ENCODE measurements at places on chromosomes 3 and 15.

- peak; percentile 90 for DNase-seq
These were observed 12.7 kb upstream of the OXSR1 start for GRCh38 chr3:38152609-38153008.

GRCh38 chr15:55168350-55168974 lies 28.3 kb downstream of the RSL24D1 start:
- DNase-seq: peak; percentile 75

DNA sequence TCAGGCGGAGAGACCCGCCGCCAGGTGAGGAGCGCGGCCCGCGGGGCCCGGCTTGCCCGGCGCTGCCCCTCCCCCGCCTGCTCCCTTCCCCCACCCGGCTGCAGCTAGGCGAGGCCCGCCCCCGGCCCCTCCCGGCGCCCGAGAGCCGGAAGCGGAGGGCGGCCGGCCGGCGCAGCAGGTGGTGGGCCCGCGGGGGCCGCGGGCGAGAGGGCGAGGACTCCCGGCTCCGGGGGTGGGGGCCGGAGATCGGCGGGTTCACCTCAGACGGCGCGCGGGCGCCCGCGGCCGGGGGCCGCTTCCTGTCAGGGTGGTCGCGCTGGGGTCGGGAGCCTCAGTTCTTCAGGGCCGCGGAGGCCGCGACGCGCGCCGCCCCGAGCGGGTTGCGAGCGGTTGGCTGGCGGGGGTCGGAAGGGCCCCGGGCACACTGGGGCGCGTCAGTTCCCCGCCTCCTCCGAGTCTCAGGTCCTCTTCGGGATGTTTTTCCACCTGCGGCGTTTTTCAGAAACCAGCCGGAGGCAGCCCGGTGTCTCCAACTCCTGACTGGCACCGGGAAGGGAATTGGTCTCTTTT lies 395 bp downstream of the ZFAND6 start:
- DNase-seq: peak; percentile 80

GRCh38 chr3:64921281-64922065 lies 233.7 kb upstream of the ADAMTS9 start:
- no peak for DNase-seq

DNA sequence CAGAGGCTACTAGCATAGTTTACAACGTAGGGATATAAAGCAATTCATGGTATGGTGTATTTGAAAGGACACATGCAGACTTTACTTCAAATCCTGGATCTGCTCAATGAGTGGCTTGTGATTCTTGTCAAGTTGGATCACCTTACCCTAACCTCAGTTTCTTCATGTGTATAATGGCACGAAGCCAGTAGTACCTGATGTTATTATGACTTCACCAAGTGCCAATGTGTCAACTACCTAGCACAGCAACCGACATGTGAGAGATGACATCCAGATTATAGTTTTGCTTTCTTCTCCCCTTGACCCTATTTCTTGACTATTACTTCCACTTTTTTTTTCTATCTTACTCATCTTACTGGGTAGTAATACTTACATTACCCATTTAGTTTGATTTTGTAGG lies 304.5 kb downstream of the RBMS3 start:
- DNase-seq: no peak

- no peak for DNase-seq
These were observed 1.2 kb downstream of the PLOD2 start for GRCh38 chr3:146159616-146160320.

DNA sequence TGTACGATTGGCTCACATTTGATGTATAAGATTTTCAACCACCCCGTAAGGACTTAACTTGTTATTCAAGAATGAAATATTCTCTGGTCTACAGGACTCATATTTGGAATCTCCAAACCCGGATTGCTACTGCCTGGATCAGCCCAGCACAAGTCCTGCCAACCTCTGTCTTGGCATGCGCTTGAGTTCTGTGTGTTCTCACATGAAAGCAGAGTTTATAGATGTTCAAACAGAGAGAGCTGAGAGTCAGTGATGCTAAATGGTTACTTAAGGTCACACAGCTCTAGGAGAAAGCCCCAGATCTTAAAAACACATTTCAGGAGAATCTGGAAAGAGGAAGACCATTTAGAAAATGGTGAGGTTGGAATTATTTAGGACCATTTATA lies 268.0 kb upstream of the TBL1XR1 start:
- no peak for DNase-seq

DNA sequence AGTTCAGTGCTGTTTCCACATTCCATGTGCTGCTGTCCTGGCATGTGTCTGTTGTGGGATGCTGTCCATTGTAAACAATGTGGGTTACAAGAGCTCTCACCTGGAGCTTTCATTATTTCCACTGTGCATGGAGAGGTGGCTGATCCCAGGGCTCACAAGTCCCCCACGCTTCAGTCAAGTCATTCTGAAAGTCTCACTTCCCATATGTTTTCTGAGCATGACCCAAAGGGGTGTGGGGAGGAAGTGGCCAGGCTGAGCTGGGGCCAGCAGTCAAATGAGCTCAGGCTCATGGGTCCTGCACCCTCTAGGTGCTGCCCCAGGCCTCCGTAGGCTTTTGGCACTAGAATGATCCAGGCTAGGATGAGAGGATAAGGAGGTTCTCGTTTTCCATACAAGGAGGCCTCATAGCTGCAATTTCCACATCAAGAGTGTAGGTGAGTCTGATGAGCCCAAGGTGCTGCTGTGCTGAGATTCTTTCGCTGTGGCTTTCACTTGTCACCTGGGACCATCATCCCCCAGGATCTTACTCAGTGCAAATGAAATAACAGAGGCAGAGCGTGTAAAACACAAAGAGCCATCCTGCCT lies 22.0 kb downstream of the STARD5 start:
- DNase-seq: peak; percentile 92

DNA sequence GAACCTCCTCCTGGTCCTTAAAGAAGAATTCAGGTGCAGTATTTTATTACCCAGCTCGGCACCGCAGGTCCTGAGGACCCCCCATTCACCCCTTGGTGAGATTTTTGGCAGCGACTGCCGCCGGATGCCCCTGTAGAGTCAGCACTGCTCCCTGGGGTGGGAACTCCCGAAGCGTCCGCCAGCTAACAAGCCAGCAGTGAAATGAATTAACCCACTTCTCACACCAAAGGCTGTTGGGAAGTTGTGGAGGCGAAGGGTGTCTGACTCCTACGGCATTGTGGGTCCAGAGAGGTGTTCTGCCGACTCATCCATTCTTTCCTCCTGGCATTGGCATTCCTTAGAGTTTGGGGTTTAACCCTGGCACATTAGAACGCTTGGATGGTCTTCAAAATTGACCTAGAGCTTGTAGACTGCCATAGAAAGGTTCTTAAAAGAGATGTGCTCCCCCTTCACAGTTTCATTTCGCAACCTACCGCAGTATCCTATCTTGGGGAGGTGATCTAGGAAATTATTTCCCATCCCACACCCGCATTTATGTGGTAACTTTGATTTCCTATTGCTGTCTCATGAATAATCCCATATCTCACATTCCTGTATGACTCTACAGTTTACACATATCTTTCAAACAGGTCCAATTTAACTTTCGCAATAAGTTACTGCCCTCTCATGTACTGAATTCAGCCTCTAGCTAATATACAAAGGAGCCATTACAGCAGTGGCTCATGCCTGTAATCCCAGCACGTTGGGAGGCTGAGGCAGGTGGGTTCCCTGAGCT lies 879 bp upstream of the EIF5A2 start:
- no peak for DNase-seq

DNA sequence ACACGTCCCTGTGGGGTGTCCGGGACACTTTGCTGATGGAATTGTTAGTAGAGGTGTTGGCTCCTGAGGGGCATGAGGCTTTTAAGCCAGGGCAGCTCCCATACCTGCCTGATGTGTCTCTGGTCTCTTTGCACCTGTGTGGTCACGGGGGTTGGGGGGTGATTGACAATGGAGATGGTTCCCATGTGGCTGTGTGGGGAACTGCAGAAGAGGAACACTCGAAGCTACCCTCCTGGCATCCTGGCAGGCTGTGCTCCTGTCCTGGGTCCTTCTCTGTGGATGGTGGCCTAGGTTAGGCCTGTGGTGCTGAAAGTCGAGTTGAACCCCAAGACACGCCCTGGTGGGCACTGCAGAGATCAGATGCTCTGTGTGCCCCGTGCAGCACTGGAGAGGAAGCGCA lies 73.4 kb downstream of the HMCES start:
- no peak for DNase-seq

- DNase-seq: no peak
These were observed 20.4 kb downstream of the CDIN1 start for GRCh38 chr15:36599620-36600433.

- DNase-seq: no peak
These were observed 25.1 kb downstream of the SNX33 start for GRCh38 chr15:75672646-75673425.

- DNase-seq: no peak
These were observed 256.7 kb upstream of the KCNH8 start for GRCh38 chr3:18891641-18892040.

- no peak for DNase-seq
These were observed 1.7 kb downstream of the PKM start for GRCh38 chr15:72229076-72229946.

- DNase-seq: no peak
These were observed 13.0 kb downstream of the CERS3 start for GRCh38 chr15:100515758-100516157.

GRCh38 chr15:98668566-98669308 lies 20.4 kb downstream of the IGF1R start:
- no peak for DNase-seq

GRCh38 chr3:94336046-94336753 lies 273.3 kb downstream of the NSUN3 start:
- no peak for DNase-seq

DNA sequence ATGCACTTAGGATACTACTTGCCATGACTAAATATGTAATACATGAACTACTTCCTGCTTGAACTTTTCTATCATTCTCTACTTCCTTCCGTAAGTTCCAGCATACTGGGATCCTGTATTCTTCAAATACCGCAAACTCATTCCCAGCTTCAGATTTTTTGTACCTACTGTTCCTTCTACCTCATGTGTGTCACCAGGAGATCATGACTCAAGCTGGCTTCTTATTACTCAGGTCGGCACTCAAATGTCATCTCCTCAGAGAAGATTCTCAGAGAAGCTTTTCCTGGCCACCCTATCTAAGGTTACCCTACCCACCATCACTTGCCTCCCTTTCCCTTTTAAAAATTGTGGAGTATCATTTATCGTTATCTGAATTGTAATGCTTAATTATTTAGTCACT lies 66.7 kb downstream of the RFX7 start:
- no peak for DNase-seq

All from inflammatory macrophage (primary cell).